ENCODE measurements at places on chromosomes 1 and 21.
A peak's percentile ranks its signal among the peaks of the same experiment; 100 is the strongest.

DNA sequence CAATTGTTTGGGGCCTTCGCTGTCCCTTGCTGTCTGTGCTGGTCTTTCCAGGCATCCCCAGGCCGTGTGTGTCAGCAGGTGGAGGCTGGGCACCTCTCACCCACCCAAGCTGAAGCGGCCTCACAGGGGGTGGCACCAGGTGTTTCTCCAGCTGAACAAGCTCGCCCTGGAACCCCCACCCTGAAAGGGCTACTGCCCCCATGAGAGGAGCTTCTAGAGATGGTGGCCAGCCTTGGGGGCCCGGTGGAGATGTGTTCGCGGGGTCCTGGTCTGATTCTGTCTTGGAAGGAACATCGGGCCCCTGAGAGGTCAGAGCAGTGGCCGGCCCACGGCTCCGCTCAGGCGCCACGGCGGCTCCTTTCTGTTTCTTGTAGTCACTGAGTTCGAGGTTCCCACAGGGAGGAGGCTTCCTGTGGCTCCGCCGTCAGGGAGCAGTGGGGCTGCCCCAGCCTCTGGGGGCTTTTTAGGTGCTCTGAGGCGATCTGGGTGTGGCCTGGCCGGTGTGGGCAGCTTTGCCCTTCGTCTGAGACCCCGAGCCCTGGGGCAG lies 46.9 kb downstream of the SKI start:
- H3K27me3 ChIP-seq: no peaks in the 10 kb centered on the region
- H3K4me3 ChIP-seq: no peak overlapping the region
- H3K4me1 ChIP-seq: no peaks in the 10 kb centered on the region
- H3K36me3 ChIP-seq: peaks cover 7% of the 10 kb centered on the region
- no peak for DNase-seq

DNA sequence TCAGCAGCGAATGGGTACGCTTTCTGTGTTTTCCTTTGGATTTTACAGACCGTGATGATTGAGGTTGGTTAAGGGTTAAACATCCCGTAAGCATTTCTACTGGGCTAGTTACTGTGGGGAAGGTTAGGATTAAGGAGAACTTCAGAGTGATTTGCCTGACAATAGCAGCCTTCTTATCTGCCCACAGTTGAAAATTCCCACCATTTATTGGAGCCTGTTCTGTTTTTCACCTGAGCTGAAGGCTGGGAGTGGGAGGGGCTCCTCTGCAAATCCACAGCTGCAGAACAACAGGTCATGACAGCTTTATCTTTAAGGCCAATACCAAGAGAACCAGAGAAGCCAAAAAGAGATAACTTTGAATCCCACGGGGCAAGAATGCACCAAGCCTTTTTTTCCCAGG lies 168.6 kb downstream of the KAZN start:
- H3K4me1 ChIP-seq: no peaks in the 10 kb centered on the region
- H3K27me3 ChIP-seq: no peaks in the 10 kb centered on the region
- no peak for DNase-seq

GRCh38 chr1:15315815-15316214 lies 68.8 kb downstream of the FHAD1 start:
- H3K4me1 ChIP-seq: no peaks in the 10 kb centered on the region
- no peaks in the 10 kb centered on the region for H3K36me3 ChIP-seq
- no peak overlapping the region for H3K27ac ChIP-seq
- H3K4me3 ChIP-seq: no peak overlapping the region
- peaks cover 2% of the 10 kb centered on the region for H3K27me3 ChIP-seq

- no peaks in the 10 kb centered on the region for H3K27me3 ChIP-seq
- H3K4me3 ChIP-seq: no peak overlapping the region
- no peak overlapping the region for H3K27ac ChIP-seq
- DNase-seq: no peak
Measured at GRCh38 chr1:63651161-63651701, 58.0 kb downstream of the PGM1 start.

DNA sequence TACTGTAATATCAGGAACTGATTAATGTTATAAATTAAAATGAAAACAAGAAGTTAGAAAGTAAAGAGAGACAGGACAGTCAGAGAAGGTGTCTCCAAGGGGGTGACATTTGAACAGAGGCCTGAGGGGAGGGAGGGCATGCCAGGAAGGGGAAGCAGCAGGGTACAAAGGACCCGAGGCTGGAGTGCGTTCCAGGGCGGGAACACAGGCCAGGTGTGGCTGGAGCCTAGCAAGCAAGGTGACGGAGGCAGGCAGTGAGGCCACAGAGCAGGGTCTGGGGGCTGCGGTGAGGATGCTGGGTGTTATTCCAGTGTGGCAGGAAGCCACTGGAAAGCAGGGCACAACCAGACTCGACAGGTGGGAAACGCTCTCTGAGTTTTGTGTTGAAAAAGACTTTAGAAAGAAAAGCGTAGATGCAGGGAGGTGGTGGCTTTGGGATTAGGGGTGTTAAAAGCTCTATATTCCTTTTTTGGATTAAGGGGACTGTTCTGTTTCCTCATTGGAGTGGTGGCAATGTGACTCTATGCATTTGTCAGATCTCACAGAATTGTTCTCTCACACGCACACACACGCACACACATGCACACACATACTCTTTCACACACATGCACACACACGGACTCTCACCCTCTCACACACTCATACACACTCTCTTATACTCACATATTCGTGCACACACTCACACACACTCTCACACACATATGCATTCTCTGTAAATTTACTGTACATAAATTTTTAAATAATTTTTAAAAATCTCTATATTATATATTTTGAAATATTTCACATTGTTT lies 124.5 kb downstream of the GLIS1 start:
- no peak overlapping the region for H3K27ac ChIP-seq
- DNase-seq: no peak
- no peaks in the 10 kb centered on the region for H3K36me3 ChIP-seq
- no peaks in the 10 kb centered on the region for H3K27me3 ChIP-seq
- no peaks in the 10 kb centered on the region for H3K4me1 ChIP-seq
- H3K4me3 ChIP-seq: no peak overlapping the region

GRCh38 chr1:41496080-41497055 lies 11.9 kb upstream of the EDN2 start:
- no peaks in the 10 kb centered on the region for H3K4me1 ChIP-seq
- no peak for DNase-seq
- no peaks in the 10 kb centered on the region for H3K36me3 ChIP-seq
- H3K4me3 ChIP-seq: peak overlapping the region; percentile 41
- H3K27me3 ChIP-seq: no peaks in the 10 kb centered on the region
- no peak overlapping the region for H3K27ac ChIP-seq

DNA sequence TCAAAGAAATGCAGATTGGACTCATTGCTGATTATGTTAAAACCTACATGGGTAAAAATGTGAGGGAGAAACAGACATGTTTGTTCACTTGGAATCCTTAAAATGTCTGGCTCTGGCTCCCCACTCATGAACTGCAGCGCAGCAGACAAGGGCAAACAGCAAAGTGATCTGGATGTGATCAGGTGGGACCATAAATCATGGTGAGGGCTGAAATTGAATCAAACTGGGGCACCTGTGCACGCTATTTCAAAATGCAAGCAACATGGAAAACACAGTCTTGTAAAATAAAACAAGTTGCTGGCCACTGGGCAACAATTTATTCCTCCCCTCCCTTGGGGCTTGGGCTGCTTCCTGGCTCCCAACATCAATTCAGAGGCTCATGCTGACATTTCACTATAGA lies 373.4 kb downstream of the SEC16B start:
- no peak for DNase-seq
- no peaks in the 10 kb centered on the region for H3K36me3 ChIP-seq
- H3K4me1 ChIP-seq: no peaks in the 10 kb centered on the region
- H3K4me3 ChIP-seq: no peak overlapping the region
- H3K27ac ChIP-seq: no peak overlapping the region
- H3K27me3 ChIP-seq: no peaks in the 10 kb centered on the region

DNA sequence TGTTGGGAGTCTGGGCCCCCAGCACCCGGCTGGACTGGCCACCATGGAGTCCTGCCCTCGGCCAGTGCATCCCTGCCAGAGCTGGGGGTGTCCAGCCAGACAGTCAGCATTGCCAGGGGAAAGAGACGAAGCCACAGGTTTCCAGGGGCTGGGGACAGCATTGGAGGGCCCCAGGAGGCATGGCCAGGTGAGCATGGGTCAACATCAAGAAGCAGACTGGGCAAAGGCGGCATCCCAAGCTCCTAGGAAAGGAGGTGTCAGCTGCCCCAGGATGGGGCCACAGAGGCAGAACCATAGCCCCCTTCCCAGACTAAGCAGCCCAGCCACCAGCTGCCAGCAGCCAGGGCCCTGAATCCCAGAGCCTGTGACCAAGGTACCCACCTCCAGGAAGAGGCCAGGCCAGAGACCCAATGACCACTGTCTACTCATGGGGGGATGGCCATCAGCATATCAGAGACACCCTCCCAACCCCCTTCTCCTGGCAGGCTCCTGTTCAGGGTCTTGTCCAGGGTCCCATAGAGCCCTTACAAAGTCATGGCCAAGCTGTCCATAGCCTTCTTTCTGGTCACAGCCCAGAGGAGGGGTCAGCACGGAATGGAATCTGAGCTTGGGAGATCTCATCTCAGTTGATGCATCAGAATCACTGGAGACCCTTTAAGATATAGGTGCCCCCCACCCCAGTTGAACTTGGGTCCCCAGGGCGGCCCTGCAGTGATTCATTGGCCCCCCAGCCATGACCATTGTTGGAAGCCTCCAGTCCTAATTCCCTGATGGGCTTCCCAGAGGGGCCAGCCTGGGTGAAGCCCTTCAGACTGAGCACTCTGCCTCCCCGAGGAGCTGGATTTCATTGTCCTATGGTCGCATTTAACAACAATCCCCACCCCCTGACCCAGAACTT lies 32.5 kb downstream of the WNT3A start:
- H3K4me3 ChIP-seq: no peak overlapping the region
- no peak for DNase-seq
- H3K36me3 ChIP-seq: no peaks in the 10 kb centered on the region
- peaks cover 2% of the 10 kb centered on the region for H3K27me3 ChIP-seq
- H3K27ac ChIP-seq: no peak overlapping the region
- no peaks in the 10 kb centered on the region for H3K4me1 ChIP-seq

GRCh38 chr1:31435471-31436409 lies 22.7 kb downstream of the SERINC2 start:
- H3K4me3 ChIP-seq: no peak overlapping the region
- no peak for DNase-seq
- no peaks in the 10 kb centered on the region for H3K36me3 ChIP-seq
- H3K27ac ChIP-seq: no peak overlapping the region
- no peaks in the 10 kb centered on the region for H3K27me3 ChIP-seq
- no peaks in the 10 kb centered on the region for H3K4me1 ChIP-seq

DNA sequence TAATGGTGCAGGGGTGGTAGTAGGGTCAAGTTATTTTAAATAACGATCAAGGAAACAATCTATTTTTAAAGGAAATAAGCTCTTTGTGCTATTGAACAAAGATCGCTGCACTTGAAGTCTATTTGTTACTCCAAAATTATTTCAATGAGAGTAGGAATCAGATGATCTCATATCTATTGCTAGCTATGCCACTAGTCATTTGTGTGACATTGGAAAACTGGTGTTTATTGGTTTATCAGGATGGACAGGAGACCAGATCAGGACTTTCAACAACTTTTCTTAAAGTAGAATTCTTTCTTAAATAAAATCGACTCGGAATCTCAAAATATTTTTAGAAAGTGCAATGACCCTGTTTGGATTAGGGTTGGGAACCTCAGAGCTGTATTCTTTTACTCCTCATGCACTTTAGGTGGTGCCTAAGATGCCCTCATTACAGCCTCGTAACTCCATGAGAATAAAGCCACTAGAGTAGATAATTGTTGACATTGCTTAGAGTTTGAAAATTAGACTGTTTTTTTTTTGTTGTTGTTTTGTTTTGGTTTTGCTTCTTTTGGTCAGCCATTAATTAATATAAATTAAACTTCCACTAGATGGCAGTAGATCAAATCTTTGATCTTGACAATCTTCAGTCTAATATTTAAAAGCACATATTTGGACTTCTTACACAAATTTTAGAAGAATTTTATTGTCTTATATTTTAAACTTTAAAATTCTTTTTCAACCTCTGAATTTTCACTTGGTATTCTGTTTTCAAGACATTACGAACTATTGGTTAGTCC lies 352.4 kb downstream of the USP25 start:
- H3K27ac ChIP-seq: no peak overlapping the region
- H3K27me3 ChIP-seq: no peaks in the 10 kb centered on the region
- no peak overlapping the region for H3K4me3 ChIP-seq

DNA sequence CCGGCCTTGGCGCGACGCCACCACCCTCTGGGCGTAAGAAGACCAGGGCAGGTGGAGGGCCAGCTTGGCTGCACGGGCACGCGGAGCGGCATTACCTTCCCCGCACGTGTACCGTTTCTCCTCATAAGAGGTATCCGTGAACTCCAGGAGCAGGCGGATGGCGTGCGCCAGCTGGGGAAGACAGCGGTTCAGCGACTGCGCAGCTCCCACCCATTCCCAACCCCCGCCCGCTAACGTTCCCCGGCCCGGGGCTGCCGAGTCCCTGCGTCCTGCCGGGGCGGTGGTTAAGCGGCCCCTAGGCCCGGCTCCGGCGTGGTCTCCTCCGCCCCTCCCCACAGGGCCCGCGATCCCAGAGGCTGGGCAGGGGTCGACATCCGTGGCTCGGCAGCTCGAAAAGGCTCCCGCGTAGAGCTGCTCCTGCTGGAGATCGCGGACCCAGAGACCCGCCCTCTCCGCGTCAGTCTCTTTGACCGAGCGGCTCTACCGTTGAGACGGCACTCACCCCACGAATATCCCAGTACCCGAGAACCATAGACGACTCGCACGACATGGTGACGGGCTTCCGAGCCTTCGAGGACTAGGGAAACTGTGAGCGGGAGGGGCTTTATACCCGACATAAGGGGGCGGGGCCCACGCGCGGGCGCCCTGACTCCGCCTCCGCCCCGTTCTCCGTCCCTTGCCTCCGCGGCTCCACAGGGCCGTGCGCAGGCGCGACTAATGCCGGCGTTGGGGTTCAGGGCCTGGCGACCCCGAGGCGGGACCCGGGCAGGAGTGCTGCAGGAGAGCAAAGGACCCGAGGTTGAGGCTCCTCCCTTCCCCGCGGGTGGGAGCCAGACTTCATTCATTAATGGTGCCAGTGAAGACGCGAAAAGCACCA lies 862 bp downstream of the GSTM3 start:
- no peak for DNase-seq
- peaks cover 12% of the 10 kb centered on the region for H3K27me3 ChIP-seq
- H3K4me1 ChIP-seq: no peaks in the 10 kb centered on the region
- H3K4me3 ChIP-seq: peak overlapping the region; percentile 64
- no peak overlapping the region for H3K27ac ChIP-seq

DNA sequence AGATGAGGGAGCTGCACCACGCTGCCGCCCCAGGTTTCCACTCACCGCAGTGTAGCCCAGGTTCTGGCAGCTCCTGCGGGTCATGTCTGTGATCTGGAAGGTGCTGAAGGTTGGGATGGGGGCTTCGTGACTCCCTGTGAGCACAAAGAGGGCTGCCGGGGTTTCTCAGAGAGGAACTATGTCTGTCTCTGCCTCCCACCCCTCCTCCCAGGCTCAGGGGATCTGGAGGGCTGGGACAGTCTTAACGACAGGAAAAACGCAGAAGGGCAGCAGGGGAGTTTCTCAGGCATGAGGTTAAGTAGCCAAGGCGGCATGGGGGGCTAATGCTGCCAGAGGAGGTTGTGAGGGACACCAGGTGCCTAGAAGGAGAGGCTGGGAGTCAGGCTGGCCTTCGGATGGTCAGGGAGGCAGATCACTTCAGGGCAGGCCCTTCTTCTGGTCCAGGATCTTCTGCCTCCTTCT lies 656 bp downstream of the SH2D2A start:
- peak overlapping the region; percentile 45 for H3K27ac ChIP-seq
- no peaks in the 10 kb centered on the region for H3K27me3 ChIP-seq
- peaks cover 20% of the 10 kb centered on the region for H3K4me1 ChIP-seq
- no peaks in the 10 kb centered on the region for H3K36me3 ChIP-seq
- peak overlapping the region; percentile 53 for H3K4me3 ChIP-seq
